Esophagus mucosa (tissue), 1 donor: ENCODE measurements at places on chromosomes 11 and 22. TPM values are rescaled to one million over a fixed set of nuclear protein-coding genes. Genes with fewer than 3 reads are reported as not detected.

GRCh38 chr11:20003351-20003750, 156.9 kb downstream of the DBX1 start:
- ATAC-seq: no peak

GRCh38 chr22:47965896-47966295, 1203.4 kb downstream of the TBC1D22A start:
- ATAC-seq: no peak

- no peak for ATAC-seq
Measured at GRCh38 chr11:126997196-126997595, 3.4 kb downstream of the KIRREL3 start.

The JAML gene
- 2.7 TPM for total RNA-seq

DNA sequence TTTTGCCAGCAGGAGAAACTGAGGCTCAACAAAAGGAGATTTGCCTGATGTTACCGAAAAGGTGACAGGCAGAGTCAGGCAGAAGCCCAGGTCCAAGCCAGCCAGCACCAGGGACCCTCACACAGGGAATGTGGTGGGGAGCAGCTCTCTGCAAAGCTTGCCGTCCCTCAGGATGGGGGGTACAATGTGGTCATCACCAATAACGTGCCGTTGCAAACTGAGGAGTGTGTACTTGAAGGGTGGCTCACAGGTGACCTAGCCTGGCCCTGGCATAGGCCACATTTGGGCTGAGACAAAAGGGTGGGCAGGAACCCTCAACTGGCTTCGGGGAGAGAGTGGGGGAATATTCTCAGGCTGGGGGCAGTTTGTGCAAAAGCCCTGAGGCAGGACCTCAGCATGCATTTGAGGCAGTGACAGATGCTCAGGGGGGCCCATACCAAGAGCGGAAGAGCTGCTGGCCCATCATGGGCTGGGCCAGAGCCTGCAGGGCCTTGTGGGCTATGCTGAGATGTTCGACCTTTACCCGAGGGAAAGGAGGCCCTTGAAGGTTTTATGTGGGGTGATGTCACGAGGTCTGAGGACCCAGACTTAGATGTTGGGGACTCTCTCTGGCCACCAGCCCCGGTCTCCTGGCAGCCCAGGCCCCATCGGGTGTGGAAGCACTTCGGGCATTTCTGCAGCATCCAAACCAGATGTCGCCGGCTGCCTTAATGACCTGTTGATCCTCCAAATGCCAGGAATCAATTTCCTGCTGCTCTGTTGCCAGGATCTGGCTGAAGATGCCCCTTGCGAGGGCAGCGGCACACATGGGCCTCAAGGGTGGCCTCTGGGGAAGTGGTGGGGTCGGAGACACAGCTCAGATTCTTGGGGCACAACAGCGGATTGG, 57.4 kb upstream of the SHISAL1 start:
- no peak for ATAC-seq

GRCh38 chr11:34827228-34827627, 89.0 kb downstream of the APIP start:
- ATAC-seq: no peak

DNA sequence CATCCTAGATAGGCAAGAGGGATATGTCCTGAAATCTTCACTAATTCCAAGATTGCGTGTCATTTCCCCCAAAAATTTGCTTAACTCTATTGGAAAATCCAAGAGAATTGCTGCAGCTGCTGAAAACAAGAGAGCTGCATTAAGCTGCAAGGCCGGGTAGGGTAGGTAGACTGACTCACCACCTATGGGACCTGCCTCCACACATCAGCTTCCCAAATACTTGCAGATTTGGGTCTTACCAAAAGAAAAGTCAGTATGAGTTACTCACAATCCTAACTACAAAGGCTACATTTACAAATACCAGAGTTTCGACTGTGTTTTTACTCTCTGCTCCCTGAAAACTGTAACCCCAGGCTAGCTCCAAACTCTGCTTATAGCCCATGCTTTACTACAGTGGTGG, 142.5 kb upstream of the TEAD1 start:
- peak; percentile 66 for ATAC-seq

- ATAC-seq: peak; percentile 95
Measured at GRCh38 chr11:67345920-67346819, 7.2 kb downstream of the POLD4 start.

DNA sequence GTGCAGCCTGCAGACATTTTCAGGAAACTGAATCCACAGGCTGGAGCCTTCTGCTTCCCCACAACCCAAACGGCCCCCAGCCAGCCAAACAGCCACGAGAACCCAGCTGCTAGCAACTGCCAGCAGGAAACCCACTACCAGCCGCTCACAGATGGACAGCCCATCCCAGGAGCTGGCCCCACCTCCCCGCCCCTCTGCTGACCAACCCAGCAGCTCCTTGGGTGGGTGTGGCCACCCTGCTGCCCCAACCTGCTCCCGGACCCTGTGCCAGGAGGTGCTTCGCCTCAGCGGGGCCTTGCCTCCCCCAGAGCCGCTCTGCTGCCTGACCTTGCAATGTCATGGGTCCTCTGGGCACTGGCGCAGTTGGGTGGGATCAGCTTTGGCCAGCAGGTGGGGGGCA, 8.2 kb upstream of the CCDC188 start:
- ATAC-seq: no peak

The F2 gene
- not detected for total RNA-seq

The CCDC87 gene
- total RNA-seq: 0.16 TPM

- no peak for ATAC-seq
Measured at GRCh38 chr11:75014129-75014528, 25.4 kb downstream of the NEU3 start.

DNA sequence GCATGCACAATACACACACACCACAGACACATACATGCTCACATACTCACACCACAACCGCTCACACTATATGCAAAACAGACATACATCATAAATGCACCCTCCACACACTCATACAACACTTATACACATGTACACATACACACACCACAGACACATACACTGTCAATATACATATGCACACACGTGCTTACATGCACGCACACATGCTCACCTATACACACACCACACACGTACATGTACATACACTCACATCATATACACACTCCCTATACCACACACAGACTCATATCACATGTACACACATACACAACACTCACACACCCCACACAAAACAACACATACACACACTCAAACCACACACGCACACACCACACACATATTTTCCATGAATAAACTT, 885.3 kb downstream of the TBC1D22A start:
- no peak for ATAC-seq

The EFCAB6 gene
- total RNA-seq: 1.6 TPM

- ATAC-seq: no peak
Measured at GRCh38 chr22:49193348-49193747, 634.3 kb downstream of the BRD1 start.

- no peak for ATAC-seq
Measured at GRCh38 chr11:78318321-78319114, 99.1 kb downstream of the GAB2 start.

The XKR3 gene
- total RNA-seq: not detected

DNA sequence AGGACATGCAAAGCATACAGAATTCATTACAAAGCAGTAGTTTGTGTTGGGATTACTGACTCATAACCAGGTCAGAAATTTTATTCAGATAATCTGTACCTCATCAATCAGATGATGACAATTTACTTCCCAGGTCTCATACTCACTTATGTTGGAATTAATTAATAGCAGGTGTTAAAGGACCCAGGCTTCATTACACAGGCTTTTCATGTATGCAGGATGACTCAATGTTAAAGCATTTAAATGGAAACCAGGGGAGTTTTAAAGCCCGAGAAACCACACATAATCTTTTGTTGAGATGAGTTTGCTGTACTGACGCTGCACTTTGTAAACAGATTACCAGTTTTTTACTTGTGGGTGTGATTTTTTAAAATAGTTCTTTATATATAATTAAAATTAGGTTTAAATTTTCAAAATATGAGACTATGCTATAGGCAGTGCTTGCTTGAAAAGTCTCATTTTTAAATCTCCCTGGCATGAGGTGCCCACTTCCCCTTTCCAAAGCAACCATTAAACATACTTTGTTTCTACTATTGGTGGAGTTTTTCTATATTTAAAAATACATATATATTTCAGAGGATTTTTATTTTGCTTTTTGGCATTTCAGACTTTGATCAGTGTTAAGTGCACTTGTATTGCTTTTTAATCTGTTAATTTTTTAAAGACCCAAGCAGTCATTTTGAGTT, 41.0 kb downstream of the CEP57 start:
- ATAC-seq: peak; percentile 89

- no peak for ATAC-seq
Measured at GRCh38 chr11:79287952-79288351, 152.9 kb downstream of the TENM4 start.

GRCh38 chr11:119864836-119865235, 135.8 kb upstream of the NECTIN1 start:
- ATAC-seq: no peak

- ATAC-seq: no peak
Measured at GRCh38 chr11:34356576-34356912, 1.3 kb downstream of the ABTB2 start.

GRCh38 chr11:35515224-35515623, 10.2 kb downstream of the PAMR1 start:
- no peak for ATAC-seq

DNA sequence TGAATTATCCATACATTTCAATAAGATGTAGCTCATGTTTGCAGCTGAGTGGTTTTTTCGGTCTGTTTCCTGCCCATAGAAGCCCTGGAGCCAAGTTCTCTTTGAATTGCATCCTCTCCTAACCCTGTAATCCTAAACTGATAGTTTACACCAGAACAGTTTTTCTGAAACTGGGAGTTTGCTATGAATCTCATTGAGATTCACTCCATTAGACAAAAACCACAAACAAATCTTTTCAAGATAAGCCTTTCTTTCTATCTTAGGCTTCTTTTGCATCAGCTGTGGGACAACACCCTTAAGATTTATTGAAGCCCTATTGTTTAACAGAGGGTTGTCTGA, 324.8 kb downstream of the DYNC2H1 start:
- ATAC-seq: no peak

DNA sequence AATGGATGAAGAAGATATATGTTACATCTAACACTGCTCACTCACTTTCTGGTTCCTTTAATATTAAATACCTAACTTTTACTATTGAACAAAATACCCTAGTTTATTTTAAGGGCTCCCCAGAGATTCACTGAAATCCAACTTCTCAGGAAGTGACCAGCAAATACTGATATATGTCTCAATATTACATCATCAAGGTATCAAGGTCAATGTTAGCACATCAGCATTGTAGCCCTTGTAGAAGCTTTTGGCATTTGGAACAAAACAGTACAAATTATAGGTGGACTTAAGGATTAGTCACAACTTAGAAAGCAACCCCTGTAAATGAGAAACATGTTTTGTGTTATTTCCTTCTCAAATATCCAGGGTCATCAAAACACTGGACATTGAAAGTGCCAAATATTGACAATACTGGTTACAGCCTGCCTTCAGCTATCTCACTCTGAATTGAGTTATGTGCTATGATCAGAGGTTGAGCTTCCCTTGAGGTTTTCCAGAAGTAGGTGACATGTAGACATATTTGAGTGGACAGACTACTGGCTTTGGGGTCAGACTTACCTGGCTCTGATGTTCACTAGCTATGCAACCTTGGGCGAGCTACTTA, 1.9 kb upstream of the ATL3 start:
- ATAC-seq: no peak

The PEX26 gene
- total RNA-seq: 28.8 TPM

- ATAC-seq: peak; percentile 57
Measured at GRCh38 chr11:45655347-45655756, 10.1 kb downstream of the CHST1 start.

The TYR gene
- not detected for total RNA-seq

GRCh38 chr11:14676068-14676467, 32.5 kb downstream of the PDE3B start:
- ATAC-seq: no peak

The POU2AF3 gene
- total RNA-seq: 3.8 TPM

GRCh38 chr11:12198251-12199222, 88.1 kb downstream of the MICAL2 start:
- no peak for ATAC-seq

GRCh38 chr11:34536056-34536455, 22.5 kb upstream of the ELF5 start:
- ATAC-seq: no peak

DNA sequence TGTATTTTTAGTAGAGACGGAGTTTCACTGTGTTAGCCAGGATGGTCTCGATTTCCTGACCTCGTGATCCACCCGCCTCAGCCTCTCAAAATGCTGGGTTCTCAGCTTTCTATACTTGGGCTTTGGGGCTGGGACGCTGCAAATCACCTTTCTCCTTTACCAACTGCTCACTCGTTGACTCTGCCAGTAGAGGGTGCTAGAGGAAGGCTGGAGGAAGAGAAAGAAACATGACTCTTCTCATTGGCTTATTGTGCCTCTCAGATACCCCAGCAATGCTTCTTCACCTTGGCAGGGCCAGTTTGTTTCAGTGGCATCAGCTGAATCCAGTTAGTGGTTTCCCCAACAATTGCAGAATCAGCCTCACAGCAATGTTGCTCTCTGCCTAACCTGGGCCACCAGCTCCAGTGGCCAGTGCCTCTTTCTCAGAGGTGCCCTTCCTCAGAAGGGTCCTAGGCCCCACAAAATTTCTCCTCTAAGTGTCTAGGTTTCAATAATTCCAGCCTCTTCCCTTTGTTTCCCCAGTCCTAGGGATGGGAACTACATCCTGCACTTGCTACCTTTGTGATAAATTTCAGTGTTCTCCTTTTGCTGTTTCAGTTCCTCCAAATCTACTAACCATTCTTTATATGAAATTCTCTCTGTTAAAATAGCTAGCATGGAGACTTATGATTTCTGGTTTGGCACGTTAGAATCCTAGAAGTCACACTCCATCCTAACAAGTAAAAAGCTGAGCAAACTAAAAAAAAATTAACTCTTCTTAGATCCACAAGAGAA, 71.5 kb upstream of the VSTM5 start:
- ATAC-seq: peak; percentile 74

GRCh38 chr11:16000065-16000464, 356.3 kb downstream of the SOX6 start:
- no peak for ATAC-seq

GRCh38 chr11:92784331-92784730, 185.1 kb upstream of the MTNR1B start:
- no peak for ATAC-seq

The OR5P2 gene
- not detected for total RNA-seq

The RFPL1 gene
- total RNA-seq: not detected

The CRYBB3 gene
- 0.64 TPM for total RNA-seq

GRCh38 chr22:45678961-45679912, 7.6 kb downstream of the ATXN10 start:
- ATAC-seq: no peak

- no peak for ATAC-seq
Measured at GRCh38 chr22:44130076-44130711, 50.5 kb upstream of the PARVG start.
